ENCODE measurements at places on chromosomes 3 and 15. TPM values are rescaled to one million over a fixed set of nuclear protein-coding genes. Genes with fewer than 3 reads are reported as not detected.

- no peak for DNase-seq
These were observed 16.2 kb downstream of the CEP19 start for GRCh38 chr3:196695849-196696226.

GRCh38 chr3:12470111-12470510 lies 14.2 kb upstream of the TSEN2 start:
- DNase-seq: peak; percentile 92

DNA sequence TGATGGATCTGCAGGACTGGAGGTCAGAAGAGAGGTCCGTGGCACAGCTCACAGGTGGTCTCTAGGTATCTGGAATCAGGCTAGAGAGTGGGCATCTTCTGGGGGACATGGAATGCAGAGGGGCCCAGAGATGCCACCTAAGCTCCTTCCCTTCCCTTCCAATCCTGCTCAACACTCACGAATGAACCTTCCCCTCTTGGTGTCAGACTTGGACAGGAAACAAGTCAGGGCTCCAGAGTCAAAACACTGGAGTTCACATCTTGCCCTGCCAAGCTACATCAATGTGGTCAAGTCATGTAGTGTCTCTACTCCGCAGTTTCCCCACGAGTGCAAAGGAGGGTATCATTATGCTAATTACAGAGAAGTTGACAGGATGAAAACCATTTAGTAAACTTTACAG lies 16.0 kb upstream of the RBPMS2 start:
- no peak for DNase-seq

GRCh38 chr3:127612966-127613365 lies 14.8 kb downstream of the MCM2 start:
- no peak for DNase-seq

DNA sequence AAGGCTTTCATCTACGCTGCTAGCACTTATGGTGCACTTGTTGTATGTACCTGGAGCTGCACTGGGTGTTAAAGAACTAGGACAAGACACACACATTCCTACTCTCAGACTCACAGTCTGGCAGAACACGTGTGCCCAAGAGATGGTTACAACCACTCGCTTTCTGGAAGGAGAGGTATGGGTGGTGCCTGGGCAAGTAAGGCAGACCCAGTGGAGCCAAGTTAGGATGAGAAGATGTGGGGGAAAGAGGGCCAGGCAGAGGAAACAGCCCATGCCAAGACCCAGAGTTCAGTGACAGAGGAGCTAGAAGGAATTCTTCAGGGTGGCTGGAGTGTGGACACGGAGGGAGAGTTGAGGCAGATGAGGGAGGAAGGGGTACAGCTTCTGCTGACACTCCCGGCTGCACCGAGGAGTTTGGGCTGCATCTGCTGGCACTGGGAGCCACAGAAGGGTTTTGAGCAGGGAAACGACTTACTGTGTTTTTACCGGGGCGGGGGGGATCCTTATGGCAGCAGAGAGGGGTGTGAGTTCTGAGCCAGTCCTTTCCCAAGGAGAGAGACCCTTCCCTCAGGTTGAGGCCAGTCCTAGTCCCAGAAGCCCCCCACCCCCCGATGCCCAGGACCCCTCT lies 59.0 kb downstream of the GRIP2 start:
- DNase-seq: no peak

GRCh38 chr3:55165704-55166405 lies 238.0 kb upstream of the LRTM1 start:
- DNase-seq: no peak

Gene ROPN1
- total RNA-seq: not detected

Gene PIGBOS1
- 8.6 TPM for total RNA-seq

Gene FAM43A
- 59.8 TPM for total RNA-seq

Gene IL20RB
- total RNA-seq: 0.73 TPM

Measured in PC-3 (cell line).